Hematopoietic multipotent progenitor cell treated with erythropoietin and hydrocortisone succinate and interleukin-3 and kit ligand, for 15 days (in vitro differentiated cells): ENCODE measurements at places on chromosomes 13 and 19.

GRCh38 chr19:35177377-35178274 is 23.1 kb downstream of the FXYD5 start:
- DNase-seq: no peak

DNA sequence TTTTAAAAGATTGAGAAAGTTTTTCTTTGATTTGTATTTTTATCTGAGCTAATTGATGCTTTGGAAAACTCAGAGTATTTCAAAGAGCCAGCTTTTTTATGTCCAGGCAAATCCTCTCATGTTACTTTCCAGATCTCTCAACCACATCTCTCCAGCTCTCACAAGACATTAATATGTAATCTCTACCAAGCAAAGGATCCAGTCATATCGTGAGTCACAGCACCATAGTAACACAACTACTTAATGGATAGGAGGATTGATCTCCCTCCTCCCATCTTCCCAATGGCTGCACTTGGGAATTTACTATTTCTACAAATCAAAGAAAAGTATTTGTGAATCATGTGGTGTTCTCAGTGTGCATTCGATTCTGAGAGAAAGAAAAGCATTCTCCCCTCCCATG is 63.3 kb downstream of the POU4F1 start:
- no peak for DNase-seq

- no peak for DNase-seq
These were observed 7.6 kb downstream of the GPR32 start for GRCh38 chr19:50777830-50778303.

- DNase-seq: no peak
These were observed 434.6 kb downstream of the FGF14 start for GRCh38 chr13:101967216-101967615.

DNA sequence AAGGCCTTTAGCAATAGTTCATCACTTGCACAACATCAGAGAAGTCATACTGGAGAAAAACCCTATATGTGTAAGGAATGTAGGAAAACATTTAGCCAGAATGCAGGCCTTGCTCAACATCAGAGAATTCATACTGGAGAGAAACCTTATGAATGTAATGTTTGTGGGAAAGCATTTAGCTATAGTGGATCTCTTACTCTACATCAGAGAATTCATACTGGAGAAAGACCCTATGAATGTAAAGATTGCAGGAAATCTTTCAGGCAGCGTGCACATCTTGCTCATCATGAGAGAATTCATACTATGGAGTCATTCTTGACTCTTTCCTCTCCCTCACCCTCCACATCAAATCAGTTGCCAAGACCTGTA is 19.8 kb downstream of the ZNF583 start:
- no peak for DNase-seq

DNA sequence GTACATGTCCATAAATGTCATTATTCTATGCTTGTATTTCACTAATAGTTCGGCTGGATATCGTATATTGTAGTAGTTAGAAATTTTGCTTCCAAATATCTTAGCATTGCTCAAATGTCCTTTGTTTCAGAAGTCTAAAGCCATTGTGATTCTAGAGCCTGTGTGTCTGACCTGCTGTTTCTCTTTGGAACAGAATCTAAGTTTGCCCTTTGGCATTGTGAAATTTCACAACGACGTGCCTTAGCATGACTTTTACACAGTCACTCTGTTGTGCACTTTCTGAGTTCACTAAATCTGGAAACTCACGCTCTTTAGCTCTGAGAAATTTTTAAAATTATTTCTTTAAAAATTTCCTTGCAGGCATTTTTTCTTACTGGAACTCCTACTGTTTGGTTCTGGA is 152.2 kb downstream of the TBC1D4 start:
- DNase-seq: no peak

DNA sequence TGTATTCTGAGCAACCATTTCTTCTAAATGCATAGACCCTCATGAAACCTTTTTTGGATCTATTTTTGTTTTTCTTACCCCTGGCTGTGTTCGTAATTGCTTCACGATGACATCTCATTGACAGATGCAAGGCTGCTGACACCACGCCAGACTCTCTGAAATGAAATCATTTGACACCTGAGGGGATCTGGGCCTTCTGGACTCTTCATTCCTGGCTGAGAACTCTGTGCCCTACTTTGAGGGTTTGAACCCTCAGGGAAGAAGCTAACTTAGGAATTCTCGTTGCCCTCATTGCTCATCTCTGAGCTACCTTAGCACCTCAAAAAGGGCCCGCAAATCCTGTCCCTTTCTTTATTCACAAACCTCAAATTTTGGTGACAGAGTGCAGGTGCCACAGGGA is 40.5 kb upstream of the NBEA start:
- DNase-seq: no peak

DNA sequence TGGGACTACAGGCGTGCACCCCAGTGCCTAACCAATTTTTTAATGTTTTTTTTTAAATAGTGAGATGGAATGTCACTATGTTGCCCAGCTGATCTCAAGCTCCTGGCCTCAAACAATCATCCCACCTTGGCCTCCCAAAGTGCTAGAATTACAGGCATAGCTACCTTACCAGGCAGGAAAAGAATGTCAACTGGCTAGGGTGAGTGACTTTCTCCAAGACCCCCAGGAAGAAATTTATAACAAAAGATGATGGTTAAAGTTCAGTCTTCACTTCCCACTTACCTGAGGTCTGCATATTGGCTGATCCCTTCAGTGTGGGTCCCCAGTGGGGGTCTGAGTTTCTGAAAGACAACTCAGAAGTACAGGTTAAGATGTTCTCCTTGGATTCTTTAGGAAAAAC is 893.0 kb downstream of the UQCRFS1 start:
- DNase-seq: no peak

DNA sequence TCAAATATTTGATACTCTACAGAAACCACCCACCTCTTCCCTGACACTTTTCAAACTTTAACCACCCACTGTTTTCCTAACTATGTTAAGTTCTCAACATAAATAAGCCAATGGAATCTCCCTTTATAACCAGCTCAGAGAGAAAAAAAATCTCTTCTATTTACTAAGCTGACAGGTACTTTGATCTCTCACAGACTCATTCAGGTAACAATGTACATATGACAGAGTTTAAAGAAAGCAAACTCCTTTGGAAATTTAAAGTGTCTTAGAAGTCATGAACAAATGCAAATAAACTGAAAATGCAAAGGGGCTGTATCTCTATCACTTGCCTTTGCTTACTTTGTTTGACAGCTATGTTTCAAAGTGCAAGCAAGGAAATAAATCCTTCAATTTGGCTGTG is 109.3 kb downstream of the KLF12 start:
- DNase-seq: no peak

GRCh38 chr19:23523863-23524262 is 128.6 kb upstream of the ZNF91 start:
- DNase-seq: no peak
